CD4-positive, alpha-beta T cell treated with Interleukin-6 at 100 ng/mL for 8 hours (primary cell): ENCODE measurements at places on chromosomes 3 and 15.

GRCh38 chr3:33426630-33427317, 13.4 kb downstream of the UBP1 start:
- DNase-seq, result no peak

DNA sequence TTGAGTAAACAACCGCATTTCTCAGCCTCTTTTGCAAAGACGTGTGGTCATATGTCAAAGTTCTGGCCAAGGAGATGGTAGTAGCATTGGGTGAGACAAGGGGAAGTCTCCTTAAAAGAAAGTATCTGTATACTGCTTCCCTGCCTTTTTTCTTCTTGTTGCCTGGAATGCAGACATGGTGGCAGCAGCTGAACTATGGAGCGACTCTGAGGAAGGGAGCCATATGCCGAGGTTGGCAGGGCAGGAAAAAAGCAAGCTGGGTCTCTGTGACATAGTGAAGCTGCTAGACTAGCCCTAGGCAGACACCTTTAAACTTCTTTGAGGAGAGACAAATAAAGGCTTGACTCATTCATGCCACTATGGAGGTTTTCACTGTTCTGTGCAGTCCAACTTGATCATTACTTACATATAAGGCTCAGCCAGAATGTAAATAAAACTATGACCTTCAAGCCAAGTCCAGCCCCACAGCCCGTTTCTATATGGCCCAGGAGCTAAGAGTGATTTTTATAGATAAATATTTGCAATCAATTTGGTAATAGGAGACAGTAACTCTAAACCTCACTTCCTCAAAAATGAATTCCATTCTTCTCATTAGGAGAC, 30.6 kb upstream of the PRICKLE2 start:
- no peak for DNase-seq

GRCh38 chr15:43520138-43520537, 2.7 kb downstream of the MAP1A start:
- no peak for DNase-seq

DNA sequence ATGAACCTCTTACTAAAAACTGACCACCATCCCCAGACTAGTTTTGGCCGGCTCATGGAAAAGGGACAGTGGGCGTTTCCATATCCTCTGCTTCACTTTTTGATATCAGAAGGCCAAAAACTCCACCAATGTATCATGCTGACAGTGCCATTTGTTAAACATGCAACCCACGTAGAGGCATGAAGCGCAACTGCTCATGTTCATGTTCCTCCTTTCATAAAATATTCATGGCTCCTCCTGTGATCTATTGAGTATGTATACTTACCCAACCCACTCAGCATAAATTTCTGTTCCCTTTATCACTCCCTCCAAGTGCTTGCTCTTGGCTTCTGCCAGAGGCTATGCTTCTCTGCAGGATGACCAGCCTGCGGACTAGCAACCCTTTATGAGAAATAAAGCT, 58.7 kb upstream of the TGFBR2 start:
- no peak for DNase-seq

DNA sequence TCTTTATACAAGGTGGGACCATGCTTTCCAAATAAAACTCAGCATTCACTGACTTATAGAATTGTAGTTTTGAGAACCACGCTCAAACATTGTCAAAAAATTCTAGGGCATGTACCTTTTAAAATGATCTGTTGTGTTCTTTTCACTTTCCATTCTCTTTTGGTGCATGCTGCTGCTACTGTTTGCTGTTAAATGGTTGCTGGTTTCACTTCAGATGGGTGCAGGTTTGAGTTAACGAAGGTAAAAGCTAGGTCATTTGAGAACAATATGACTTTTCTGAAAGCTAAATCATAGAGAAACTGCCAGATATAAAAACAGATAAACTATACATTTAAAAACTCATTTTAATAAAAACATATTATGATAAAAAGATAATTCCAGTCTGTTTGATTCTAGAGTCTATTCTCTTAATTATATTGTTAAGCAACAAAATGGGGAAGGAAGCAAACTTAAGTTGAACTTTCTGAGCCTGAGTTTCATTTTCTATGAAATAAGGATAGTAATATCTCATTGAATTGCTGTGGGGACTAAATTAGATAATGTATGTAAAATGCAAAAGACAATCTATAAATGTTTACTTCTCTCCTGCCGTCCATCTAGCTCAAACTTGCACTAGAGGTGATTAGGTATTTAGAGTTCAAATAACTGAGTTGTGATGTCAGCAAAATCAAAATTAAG, 82.4 kb downstream of the OXSM start:
- no peak for DNase-seq

GRCh38 chr3:177802151-177802900, 605.0 kb upstream of the TBL1XR1 start:
- DNase-seq, result no peak

DNA sequence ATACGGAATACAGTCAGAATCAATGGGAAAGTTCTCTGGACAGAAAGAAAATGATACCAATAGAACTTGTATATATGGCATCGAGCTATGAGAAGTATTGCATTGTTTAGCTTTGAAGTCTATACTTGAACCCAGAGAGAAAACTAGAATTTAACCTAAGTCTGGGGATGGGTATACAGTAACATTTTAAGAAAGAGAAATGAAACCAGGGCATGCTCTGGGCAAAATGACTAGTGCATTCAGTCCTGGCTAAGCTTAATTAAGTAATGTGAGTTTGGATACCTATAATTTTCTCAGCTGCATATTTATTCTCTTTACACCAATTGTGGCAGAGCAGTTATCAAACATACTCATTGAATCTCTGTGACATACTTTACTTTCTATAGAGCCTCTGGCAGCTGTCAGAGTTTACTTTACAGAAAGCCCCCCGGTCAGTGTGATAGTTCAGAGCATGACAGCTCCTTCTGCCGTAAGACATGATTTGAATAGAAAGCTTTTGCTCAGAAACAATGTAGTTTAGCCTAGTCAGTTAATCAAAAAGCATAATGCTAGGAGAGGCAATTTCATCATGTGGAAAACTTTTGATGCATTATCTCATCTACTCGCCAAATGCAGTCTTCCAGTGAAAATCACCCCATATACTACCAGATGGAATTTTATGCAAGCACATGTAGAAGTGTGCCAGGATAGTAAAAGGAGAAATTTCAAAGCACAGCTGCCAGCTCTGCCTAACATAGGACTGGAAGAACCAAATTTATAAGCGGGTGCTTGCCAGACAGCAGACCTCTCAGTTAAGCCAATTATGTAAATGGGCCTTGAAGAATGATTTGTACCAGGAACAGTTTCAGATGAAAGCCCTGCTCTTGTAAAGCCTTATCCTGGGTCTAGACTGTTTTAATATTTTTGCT, 40.7 kb downstream of the OXSM start:
- DNase-seq, result no peak

DNA sequence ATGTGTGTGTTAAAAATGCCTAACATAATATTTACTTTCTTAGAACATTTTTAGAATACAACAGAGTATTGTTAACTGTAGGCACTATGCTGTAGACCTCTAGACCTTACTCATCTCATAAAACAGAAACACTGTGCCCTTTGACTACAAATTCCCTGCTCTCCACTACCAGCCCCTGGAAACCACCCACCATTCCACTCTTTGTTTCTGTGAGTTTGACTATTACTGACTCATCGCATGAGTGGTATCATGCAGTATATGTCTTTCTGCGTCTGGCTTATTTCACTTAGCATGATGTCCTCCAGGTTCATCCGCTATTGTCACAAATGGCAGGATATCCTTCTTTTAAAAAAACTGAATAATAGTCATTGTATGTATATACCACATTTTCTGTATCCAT, 216.7 kb upstream of the CFAP20DC start:
- no peak for DNase-seq

DNA sequence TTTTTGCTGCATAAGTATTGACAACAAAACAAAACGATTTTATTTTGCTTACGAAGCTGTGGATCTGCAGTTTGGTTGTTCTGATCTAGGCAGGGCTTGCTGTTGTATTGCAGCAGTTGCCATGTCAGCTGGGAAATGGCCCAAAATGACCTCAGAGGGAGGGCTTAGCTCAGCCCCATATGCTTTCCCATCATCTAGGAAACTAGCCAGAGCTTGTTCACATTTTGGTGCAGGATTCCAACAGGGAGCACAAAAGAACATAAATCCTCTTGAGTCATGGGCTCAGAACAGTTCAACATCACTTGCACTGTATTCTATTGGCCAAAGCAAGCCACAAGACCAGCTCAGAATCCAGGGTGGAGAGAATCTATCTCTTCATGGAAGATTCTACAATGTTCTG, 42.2 kb upstream of the ROBO2 start:
- no peak for DNase-seq

DNA sequence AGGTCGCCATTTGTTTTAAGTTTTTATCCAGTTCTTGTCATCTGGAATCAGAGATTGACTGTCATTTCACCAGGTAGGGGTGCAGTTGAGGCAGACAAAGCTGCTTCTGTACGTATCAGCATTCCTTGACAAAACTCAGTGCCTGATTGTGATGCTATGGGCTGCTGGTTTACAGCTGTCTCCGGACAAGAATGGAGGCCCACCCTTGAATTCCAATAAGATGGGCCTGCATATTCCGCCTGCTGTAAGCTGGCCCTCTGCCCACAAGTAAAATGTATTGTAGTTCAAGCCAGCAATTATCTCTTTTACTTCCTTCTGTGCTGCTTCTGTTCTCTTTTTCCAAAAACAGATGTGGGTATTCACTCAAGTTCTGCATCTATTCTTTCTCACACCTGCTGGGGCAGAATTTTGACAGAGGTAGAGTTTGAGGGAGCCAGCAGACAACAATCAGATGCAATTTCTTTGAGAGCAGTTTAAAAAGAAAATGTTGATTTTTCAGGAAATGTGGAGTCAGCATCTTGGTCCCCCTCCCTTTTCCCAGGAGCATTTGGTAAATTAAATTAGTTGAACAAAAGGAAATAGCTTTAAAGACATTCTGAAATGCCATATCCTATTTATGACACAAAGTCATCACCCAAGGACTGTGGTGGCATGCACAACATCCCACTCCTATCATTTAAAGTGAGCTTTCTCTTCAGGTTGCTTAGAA, 53.5 kb downstream of the IQCH start:
- DNase-seq, result no peak
